ENCODE measurements at places on chromosomes 4 and X.

GRCh38 chr4:90585961-90586360 is 458.8 kb downstream of the CCSER1 start:
- DNase-seq = no peak

DNA sequence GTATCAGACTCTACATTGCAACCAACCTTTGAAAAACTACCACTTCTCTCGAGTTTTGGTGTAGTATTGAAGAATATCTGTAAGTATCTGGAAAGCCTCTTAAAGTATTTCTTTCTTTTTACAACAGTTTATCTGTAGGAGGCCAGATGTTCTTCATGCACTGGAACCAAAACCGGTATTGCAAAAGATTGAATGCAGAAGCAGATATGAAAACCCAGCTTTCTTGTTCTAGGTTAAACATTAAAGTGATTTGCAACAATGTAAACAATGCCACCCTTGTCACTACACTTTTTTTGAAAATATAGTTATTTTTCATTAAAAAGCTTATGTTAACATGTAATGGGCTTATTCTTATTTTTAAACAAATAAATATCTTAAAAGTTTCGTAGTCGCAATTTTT is 27.2 kb downstream of the PLS3 start:
- DNase-seq = no peak

- DNase-seq = no peak
Observed at GRCh38 chrX:107686026-107686425, 57.7 kb downstream of the PRPS1 start.

GRCh38 chr4:84258905-84259830 is 239.9 kb downstream of the NKX6-1 start:
- no peak for DNase-seq

- no peak for DNase-seq
Observed at GRCh38 chr4:20532116-20532790, 168.0 kb upstream of the PACRGL start.

GRCh38 chrX:51851507-51852085 is 41.8 kb upstream of the MAGED1 start:
- DNase-seq = no peak

DNA sequence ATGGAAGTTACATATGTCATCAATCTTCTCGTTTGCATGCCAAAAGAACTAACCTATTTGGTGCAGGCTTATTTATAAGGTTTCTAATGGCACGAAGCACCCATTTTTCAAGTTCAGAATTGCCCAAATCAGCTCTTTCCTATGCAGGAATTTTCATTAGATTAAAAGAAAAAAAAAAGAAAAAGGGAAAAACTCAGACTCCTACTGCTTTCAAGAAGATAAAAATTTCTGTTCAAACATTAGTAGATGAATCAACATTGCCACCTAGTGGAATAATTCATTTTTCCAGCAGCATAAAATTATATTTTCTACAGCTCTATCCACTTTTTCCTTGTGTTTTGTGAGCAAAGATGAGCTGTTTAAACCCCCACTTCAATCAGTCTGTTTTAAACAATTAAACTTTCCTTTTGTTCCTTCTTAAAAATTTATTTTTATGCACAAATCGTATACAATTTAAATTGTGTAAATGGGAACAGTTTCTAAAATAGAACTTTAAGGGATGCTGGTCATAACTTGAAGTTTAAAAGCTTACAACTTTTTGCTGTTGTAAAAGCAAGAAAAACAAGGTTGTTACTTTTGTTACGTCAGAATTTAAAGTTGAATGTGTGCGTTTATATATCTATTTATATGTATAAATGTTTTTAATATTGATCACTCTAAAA is 309.9 kb downstream of the ARAP2 start:
- no peak for DNase-seq

- no peak for DNase-seq
Observed at GRCh38 chrX:151860827-151861226, 51.9 kb upstream of the MAGEA4 start.

DNA sequence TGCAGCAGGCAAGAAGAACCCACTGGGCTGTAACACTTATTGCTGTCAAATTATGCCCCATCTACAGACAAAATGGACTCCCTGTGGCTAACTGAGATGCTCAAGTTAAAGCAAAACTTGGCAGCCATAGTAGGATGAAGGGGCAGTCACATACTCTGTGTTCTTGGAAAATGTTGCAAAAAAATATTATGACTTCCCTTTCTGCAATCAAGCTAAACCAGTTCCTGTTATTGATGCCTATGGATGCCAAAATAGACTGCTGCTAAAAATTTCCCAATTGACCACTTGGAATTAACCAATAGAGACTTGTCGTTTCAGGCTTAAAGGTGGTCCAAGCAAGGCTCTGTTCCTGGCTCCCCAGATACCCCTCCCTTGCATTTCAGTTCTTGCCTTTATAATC is 49.5 kb downstream of the IQCM start:
- DNase-seq = no peak
